ENCODE measurements at places on chromosomes 4 and X.

DNA sequence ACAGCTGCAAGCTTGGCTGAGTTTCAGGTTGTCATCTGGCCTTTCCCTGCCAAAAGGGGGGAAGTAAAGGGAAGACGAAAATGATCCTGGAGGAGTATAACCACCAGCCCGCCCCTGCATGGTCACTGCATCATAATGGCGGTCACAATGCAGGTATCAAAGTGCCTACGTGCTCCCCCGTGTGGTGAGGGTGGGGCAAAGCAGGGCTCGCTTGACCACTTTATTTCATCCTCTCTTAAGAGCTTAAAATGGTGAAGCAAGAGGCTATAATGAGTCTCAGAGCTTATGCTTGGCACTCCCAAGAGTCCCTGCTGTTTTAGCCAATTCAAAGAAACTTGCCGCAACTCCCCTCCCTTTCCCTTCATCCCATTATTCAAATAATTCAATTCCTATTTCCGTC, 105.6 kb downstream of the APOOL start:
- DNase-seq: no peak

DNA sequence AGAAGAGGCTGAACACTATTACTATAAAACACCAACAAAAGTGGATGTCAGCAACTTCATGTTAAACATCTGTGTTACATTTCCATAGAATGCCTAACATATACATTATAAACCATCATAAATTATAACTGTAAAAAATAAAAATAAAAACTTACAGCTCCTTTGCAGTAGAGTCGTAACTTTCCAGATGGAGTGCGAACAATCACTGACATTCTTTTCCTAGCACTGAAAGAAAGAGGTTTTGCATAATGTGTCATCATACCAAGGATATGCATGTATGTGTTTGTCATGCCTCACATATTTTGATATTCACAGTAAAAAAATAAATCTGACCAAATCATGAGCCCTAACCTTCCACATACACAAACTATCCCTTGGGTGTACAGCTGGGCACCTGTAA, 113.1 kb downstream of the ATP8A1 start:
- DNase-seq: no peak

- no peak for DNase-seq
Observed at GRCh38 chr4:168885400-168885799, 124.7 kb downstream of the CBR4 start.

DNA sequence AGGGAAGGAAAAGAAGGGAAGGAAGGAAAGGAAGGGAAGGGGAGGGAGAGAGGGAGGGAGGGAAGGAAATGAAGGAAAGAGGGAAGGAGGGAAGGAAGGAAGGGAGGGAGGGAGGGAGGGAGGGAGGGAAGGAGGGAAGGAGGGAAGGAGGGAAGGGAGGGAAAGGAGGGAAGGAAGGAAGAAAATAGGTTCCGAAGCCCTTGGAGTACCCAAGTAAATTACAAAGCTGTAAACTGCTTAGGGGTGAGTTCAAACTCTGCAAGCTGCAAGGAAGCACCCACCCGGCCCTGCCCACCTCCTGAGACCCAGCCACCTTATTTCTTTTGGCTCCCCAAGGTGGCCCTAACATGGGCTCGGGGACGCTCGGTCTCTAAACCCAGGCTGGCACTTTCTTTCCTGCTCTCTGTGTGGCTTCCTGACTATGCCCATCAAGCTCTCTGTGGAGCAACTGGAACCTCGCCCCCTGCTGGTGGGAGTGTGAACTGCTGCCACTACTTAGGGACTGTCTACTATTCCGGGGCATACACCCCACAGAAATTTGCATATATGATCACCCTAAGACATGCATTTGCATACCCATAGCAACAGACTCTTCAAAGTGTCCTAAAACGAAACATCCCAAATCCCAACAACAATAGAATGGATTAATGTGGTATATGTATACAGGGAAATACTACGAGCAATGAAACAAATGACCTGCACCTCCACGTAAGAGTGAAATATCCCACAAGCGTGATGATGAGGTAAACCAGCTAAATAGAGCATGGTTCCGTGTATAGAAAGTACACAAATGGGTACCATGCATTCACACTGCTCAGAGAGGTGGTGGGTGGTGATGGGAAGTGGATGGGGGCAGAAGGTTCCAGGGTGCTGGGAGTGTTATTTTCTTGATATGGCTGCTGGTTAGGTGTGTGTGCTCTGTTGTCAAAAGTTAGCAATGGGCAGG, 151.7 kb upstream of the TBL1X start:
- DNase-seq: peak; percentile 38

- no peak for DNase-seq
Observed at GRCh38 chr4:11042760-11043159, 358.2 kb upstream of the CLNK start.

- DNase-seq: no peak
Observed at GRCh38 chrX:123153846-123154335, 30.2 kb upstream of the GRIA3 start.

DNA sequence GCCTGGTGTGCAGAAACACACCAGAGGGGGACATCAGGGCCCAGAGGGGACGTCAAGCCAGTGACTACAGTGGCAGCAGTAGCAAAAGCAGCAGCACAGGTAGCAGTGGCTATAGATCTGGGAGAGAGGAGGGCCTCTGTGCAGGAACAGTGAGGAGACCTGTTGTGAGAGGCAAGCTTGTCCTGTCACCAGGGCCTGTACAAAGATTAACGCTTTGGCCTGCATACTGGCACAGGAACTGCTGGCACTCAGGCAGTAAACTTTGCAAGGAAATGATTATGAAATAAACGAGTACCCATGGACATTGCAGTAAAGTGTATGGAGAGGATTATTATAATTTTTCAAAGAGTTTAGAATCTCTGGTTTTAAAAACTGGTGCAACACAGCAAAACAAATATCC, 5.5 kb upstream of the PHF8 start:
- DNase-seq: no peak

- no peak for DNase-seq
Observed at GRCh38 chr4:114272226-114272625, 292.8 kb upstream of the ARSJ start.

All from T-helper 22 cell (primary cell).